SJSA1 (cell line): ENCODE measurements at places on chromosomes 3 and 15. TPM values are rescaled to one million over a fixed set of nuclear protein-coding genes. Genes with fewer than 3 reads are reported as not detected.

GRCh38 chr15:60551147-60551780 lies 72.3 kb upstream of the ICE2 start:
- DNase-seq, result no peak

GRCh38 chr15:68787609-68788263 lies 33.0 kb downstream of the ANP32A start:
- no peak for DNase-seq

- no peak for DNase-seq
These were observed 2.2 kb downstream of the PTPRG start for GRCh38 chr3:61563313-61564271.

The MORC1 gene
- total RNA-seq, result not detected in 2 replicates

DNA sequence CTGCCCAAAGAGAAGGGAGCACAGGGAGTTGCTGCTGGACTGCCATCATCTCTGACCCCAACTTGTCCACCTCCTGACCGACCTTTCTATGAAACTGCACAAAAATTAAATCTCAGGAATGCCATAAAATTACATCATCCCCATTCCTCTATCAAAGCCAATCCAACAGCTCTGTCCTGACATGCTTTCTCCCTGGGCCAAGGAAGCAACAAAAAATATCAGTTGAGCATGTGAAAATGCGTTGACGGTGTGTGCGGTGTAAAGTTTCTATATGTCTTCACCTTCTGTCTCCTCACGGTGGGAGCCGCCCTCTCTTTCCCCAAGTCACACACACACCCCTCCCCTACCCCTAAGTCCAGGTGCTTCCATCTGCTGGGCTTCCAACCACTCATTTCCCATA lies 3.6 kb upstream of the ZNF774 start:
- DNase-seq, result no peak

- DNase-seq, result no peak
These were observed 328.3 kb downstream of the MFSD1 start for GRCh38 chr3:159130108-159130507.

GRCh38 chr15:38687775-38688495 lies 123.3 kb upstream of the RASGRP1 start:
- DNase-seq, result no peak

The C3orf62 gene
- total RNA-seq, result 0.50 and 2.1 TPM in 2 replicates

GRCh38 chr3:9087831-9088413 lies 124.7 kb upstream of the RAD18 start:
- no peak for DNase-seq

- no peak for DNase-seq
These were observed 81.9 kb downstream of the NUP210 start for GRCh38 chr3:13338231-13338630.

GRCh38 chr15:26061248-26061647 lies 198.1 kb upstream of the ATP10A start:
- DNase-seq, result no peak
